ENCODE measurements at places on chromosomes 13 and 19.

- no peak overlapping the region for H3K4me3 ChIP-seq
- H3K27me3 ChIP-seq = no peaks in the 10 kb centered on the region
- DNase-seq = no peak
- peaks cover 40% of the 10 kb centered on the region for H3K36me3 ChIP-seq
Measured at GRCh38 chr19:49686503-49687088, 2.8 kb upstream of the ADM5 start.

DNA sequence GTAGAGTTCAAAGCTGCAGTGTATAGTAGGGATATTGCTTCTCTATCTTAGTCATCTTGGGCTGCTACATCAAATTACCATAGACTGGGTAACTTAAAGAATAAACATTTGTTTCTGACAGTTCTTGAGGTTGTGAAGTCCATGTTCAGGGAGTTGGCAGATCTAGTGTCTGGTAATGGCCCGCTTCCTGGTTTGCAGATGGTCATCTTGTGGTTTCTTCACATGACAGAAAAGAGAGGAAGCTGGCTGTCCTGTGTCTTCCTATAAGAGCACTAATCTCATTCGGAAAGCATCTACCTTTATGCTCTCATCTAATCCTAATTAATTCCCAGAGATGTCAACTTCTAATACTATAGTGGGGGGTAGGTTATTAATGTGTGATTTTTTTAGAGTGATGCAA is 6.2 kb downstream of the ZNF763 start:
- H3K4me3 ChIP-seq = no peak overlapping the region
- H3K27ac ChIP-seq = no peak overlapping the region
- no peaks in the 10 kb centered on the region for H3K4me1 ChIP-seq
- no peak for DNase-seq
- peaks cover 9% of the 10 kb centered on the region for H3K36me3 ChIP-seq

GRCh38 chr19:44682807-44683206 is 11.5 kb downstream of the CEACAM19 start:
- no peak for DNase-seq
- H3K27me3 ChIP-seq = no peaks in the 10 kb centered on the region
- H3K4me1 ChIP-seq = peaks cover 2% of the 10 kb centered on the region
- no peaks in the 10 kb centered on the region for H3K36me3 ChIP-seq
- no peak overlapping the region for H3K27ac ChIP-seq
- no peak overlapping the region for H3K4me3 ChIP-seq

GRCh38 chr19:16061943-16062342 is 14.4 kb upstream of the TPM4 start:
- peaks cover 4% of the 10 kb centered on the region for H3K4me1 ChIP-seq
- H3K27me3 ChIP-seq = no peaks in the 10 kb centered on the region
- H3K36me3 ChIP-seq = no peaks in the 10 kb centered on the region

GRCh38 chr13:95251641-95252040 is 49.6 kb downstream of the ABCC4 start:
- no peak for DNase-seq
- no peaks in the 10 kb centered on the region for H3K36me3 ChIP-seq
- H3K4me3 ChIP-seq = no peak overlapping the region
- no peaks in the 10 kb centered on the region for H3K4me1 ChIP-seq
- H3K27ac ChIP-seq = no peak overlapping the region
- no peaks in the 10 kb centered on the region for H3K27me3 ChIP-seq
